GM13977 (cell line): ENCODE measurements at places on chromosomes 7 and 10.

DNA sequence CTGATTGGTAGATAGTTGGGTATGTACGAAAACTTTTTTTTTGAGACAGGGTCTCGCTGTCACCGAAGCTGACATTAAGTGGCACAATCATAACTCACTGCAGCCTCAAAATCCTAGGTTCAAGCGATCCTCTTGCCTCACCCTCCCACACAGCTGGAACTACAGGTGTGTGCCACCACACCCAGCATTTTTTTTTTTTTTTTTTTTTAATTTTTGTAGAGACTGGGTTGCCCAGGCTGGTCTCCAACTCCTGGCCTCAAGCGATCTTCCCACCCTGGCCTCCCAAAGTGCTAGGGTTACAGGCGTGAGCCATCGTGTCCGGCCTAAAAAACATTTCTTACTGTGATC is 1.5 kb upstream of the LRRC27 start:
- DNase-seq: no peak

GRCh38 chr10:18449611-18450026 is 201.8 kb downstream of the NSUN6 start:
- no peak for DNase-seq

DNA sequence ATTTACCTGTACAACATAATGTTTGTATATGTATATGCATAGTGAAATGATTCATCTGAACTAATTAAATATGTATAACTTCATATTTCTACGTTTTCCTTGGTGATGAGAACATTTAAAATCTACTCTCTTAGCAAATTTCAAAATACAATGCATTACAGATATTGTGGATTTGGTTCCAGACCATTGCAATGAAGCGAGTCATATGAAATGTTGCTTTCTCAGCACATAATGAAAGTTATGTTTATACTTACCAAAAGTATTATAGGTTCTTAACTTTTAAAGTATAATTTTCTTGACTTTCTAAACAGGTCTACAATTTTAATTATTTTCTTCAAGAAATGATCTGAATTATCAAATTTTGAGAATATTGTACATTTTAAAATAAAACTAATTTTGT is 189.2 kb downstream of the CSTF2T start:
- no peak for DNase-seq

DNA sequence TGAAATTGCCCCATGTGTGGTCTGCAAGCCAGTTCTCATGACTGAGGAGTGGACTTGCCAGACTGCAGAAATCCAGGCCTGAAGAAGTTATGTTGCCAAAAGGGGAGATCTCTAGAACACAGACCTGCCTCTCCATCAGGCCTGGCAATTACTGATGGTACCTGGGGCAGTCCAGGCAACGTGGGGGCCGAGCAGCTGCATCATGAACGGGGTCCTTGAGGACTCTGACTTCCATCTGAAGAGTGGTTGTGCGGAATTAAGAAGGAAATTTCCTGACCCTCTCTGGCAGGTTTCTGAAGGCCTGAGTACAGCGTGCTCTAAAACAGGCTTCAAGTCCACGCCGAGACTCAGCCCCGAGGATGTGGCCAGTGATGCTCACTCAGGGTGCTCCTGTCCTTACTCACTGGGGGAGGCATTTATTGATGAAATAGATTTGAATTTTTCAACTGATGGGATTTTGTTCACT is 30.4 kb downstream of the RAMP3 start:
- DNase-seq: no peak

DNA sequence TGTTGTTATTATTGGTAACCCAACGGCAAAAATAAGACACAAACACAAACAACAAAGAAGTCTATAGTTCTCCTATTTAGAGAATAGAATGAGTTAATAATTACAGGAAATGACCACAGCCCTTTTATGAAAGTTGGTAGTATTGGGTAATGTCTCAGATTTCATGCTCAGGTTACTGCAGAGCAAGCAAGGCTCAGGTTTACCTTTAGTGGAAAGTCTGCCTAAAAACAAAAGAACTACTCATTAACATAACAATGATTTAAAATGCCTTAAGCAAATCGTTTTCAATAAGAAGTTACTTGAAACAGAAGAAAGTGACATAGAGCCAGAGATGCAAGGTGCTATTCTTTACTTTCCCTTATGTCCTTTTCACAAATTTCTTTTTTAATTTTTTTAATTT is 441.2 kb downstream of the PLXDC2 start:
- DNase-seq: no peak

DNA sequence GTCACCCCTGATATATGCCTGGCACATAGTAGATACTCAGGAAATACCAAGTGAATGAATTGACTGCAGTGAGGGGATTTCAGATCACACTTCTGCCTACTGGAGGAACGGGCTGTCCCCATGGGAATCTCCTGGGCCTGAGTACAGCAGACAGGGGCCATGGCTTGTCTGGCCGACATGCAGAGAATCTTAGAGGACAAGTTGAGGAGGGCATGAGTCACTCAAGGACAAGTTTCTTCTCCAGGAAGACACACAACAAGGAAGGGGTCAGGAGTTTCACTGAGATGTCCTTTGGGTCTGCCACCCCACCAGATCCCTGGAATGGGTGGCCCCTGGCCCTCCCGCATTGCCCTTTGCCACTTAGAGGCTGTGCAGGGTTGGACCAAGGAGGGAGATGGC is 20.7 kb downstream of the PLPP4 start:
- DNase-seq: no peak

DNA sequence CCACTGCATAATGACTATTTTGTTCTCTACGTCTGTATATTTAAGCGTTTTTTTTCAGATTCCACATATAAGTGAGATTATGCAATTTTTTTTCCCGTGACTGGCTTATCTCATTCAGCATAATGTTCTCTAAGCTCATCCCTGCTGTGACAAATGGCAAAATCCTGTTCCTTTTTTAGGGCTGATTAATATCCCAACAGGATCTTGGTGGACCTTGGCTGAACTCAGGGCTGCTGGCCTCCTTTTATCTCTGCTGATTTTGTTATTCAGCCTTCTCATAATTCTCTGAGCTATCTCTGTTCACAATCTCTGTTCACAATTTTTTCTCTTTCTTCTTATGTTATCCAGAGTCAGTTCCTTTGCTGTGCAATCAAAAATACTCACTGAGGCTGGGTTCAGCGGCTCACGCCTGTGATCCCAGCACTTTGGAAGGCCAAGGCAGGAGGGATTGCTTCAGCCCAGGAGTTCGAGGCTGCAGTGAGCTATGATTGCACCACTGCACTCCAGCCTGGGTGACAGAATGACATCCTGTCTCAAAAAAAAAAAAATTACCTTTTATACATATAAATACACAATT is 1035.9 kb upstream of the AUTS2 start:
- no peak for DNase-seq

DNA sequence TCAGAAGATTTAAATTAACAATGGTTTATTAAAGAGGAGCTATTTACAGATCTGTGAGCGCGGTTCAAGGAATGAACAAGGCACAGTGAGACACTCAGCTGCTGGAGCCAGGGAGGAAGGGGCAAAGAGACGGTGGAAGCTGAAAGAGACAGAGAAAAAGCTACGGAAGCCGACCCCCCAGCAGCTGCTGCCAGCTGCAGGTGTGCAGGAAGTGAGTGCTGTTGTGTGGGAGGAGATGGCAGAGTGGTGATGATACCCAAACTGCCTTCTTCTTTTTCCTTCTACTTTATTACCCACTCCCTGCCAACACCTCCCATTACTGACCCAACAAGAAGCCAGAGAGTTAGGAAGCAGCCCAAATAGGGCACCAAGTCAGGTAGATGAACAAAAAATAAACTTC is 41.9 kb upstream of the MBL2 start:
- DNase-seq: no peak

DNA sequence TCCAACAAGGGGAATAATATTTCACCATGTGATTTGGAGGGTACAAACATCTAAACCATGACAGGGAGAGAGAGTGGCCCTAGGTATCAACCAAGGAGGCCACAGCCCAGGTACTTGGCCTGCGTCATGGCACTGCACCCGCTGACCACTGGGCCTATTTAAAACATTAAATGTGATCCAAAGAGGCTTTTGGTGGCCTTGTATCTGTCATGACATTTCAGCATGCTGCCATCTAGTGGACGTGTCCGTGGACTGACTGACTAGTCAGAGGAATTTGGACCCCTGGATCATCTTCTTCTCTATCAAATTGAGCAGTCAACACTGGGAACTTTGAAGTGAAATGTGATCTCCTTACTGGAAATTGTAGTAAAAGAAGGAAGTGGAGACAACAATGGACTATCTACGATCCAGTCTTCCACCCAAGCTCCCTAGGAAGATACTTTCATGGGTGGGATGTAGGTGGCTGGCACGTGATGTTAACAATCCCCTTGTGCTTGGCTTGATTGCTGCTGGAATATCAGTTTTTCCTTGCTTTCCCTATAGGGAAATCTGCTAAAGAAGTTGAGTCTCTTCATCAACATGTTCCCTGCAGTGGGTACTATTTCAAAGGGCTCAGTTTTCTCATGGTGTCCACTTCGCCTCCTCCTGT is 24.6 kb upstream of the ITGA8 start:
- DNase-seq: peak; percentile 44

DNA sequence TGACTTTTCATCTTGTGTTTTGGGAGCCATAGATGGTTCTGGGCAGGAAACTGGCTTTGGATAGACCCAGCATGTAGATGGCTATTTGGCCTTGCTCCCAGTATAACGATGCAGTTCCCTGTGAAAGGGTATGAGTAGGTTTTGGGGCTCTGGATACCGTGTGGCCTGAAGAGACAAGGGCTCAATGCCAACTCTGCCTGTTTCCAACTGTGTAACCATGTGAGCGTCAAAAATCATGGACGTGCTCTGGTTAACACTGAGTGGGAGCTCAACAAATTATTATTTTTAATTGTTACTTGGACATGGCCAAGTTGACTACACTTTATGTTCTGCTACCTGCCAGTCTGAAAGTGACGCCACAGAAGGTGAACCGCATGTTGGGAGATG is 41.8 kb downstream of the EGFR start:
- DNase-seq: no peak

DNA sequence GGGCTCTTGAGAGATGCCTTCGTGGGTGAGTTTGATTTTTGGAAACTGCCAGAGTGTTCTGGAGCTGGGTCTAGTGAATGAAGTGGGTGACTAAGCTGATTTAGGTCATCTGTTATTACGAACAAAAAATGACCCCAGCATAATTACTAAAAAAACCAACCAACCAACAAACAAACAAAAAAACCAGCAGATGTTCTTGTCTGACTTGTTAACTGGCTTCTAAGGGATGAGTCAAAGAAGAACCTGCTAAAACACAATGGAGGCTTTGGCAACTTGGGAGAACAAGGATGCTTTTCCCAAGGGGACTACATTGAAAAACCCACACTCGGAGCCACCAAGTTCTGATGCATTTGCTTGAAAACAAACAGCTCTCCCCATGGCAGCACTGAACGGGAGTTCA is 11.5 kb downstream of the TACR2 start:
- no peak for DNase-seq

- no peak for DNase-seq
Observed at GRCh38 chr10:99123336-99123735, 112.3 kb downstream of the HPSE2 start.

GRCh38 chr7:84462259-84462658 is 267.7 kb upstream of the SEMA3A start:
- no peak for DNase-seq

DNA sequence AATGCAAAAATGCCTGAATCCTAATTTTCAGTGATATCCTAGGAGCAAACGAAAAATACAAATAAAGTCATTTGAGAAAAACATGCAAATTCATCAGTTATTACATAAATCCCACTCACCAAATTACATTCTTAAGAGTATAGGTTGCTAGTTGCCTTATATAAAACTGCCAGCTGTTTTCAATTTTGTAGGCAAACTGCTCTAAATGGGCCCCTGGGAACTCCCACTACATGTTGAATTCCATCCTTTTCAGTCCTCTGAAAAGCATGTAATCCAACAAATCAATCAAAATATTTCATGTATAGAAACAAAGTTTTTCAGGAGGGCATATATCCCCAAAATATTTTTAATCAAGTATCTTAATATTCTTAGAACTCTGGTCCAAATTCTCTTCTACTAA is 2.1 kb upstream of the JMJD1C start:
- no peak for DNase-seq

- no peak for DNase-seq
Observed at GRCh38 chr7:35647171-35647574, 47.8 kb downstream of the HERPUD2 start.

- DNase-seq: peak; percentile 51
Observed at GRCh38 chr7:55887821-55888247, 578 bp downstream of the ZNF713 start.

DNA sequence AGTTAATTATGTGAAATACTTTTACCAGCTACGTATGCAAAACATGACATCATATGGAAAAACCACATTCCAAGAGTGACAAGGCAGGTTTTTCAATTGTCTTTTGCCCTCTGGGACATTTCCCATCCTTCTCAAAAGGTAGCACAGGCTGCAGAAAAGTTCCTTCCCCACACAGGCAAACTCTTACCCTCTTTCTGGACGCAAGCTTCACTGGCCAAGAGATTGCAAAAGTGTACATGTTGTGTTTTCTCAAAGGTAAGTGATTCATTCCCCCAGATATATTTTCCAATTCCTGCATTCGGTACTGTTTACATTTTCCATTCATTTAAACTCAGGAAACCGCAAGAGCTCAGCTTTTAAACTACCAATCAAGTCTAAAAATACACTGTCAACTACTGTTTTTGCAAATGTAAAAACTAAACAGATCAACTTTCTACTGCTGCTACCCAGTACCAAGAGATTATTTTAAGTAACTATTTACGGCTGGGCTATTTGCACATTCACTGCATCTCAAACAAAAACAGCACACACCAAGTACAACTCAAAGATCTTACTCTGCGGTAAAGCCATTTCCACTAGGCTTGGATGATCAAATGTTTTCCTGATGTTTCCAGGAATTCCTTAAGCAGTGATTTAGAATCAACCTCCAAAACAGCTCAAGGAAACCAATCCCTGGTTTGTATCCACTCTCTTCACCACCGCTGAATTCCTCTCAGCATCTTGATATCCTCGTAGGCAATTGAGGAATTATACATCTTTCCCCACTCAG is 233.6 kb upstream of the CCDC6 start:
- no peak for DNase-seq

DNA sequence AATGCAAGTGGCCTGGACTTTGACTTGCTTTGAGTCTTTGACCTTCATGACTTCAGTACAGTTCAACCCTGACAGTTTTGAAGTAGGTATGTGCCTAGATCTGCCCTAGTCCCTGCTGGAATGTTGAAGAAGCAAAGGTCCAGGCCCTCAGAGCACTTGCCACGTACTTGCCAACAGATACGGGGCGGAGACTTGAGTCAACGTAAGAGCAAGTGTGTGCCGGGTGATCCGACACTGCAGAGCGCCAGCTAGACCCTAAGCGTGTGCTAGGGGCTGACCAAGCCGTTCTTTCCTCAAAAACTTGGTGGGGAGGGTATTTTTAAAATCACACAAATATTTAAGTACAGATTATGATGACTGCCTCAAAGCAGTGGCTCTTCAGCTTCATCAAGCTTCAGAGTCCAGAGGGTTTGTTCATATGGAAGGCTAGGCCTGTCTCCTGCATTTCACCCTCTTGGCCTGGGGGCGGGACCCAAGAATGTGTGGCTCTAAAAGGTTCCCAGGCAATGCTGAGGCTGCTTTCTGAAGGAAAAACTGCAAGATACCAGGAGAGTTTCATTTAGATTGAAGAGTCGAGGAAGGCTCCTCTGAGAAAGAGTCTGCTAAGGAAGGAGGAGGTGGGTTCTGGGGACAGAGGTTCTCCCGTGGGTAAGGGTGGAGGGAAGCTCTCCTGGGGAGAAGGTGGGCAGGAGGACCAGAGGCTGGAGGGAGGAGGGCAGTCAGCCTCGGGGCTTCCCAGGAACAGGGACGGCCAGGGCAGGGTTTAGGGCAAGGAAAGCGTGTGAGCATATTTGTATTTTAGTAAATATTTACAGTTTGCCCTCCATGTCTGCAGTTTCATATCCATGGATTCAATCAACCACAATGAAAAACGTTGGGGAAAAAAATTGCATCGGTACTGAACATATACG is 160.3 kb downstream of the EGFR start:
- DNase-seq: no peak
